Vagina (tissue), 2 donors: ENCODE measurements at places on chromosomes 4 and X. TPM values are rescaled to one million over a fixed set of nuclear protein-coding genes. Genes with fewer than 3 reads are reported as not detected.

MAGEA1 gene
- total RNA-seq = not detected

UGT2B11 gene
- total RNA-seq = not detected

H2BW2 gene
- total RNA-seq = not detected

PABPC5 gene
- 0.98 TPM for total RNA-seq

C1QTNF7 gene
- 12.0 TPM for total RNA-seq

GRID2 gene
- not detected for total RNA-seq
